ENCODE measurements at places on chromosomes 13 and 19.

GRCh38 chr13:25819856-25820530 lies 231.8 kb downstream of the SHISA2 start:
- DNase-seq = no peak

- DNase-seq = no peak
These were observed 200.8 kb downstream of the RGCC start for GRCh38 chr13:41658057-41658661.

DNA sequence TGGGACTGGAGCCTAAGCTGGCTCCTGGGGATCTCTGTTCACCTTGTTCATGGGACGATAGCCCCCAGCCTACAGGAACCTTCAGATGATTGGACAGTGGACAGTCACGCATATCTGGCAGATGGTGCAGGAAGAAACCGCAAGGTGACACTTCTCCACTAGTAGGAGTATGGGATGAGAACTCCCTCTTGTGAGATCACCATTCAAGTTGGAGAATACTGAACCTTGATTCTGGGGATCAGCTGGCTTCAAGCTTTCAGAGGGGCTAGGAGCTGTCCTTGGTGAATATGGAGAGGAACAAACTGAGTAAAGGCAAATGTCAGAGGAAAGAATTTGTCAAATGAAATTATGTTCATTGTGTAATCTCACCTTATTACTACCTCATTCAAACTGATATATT lies 204.5 kb downstream of the PDS5B start:
- no peak for DNase-seq

- DNase-seq = no peak
These were observed 6.9 kb upstream of the AMER2 start for GRCh38 chr13:25179011-25179410.

DNA sequence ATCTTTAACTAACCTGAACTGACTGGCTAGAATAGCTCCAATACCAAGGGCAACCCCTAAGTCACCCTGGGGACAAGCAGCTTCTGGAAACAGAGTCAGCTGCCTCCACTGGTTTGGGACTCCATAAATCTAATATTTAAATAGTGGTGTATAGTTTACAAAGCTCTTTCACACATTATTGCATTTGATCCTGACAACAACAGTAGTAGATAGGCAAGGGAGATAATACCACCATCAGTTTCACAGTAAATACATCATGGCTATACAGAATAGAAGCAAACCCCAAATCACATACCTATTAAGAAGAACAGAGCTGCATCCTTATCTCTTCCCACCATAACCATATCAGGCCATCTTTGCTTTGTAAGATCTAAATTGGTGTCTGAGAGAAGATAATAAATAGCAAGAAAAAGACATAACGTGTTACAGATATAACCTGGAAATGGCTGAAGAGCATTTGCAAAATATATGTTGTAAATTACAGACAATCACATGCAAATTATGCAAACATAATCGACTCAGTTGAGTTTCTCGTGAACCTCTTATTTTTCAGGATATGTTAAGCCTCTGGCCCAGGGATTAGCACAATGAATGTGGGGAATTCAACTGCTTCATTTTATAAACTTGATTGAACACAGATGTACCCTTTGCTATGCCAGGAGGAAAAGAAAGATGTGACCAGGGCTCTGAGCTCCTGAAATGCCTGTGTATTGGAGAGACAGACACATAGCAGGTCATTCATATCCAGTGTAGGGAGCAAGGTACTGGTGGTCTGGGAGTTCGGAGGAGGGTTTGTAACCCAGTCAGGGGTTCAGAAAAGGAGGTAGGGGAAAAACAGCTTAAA lies 142.5 kb downstream of the SLC7A1 start:
- DNase-seq = no peak

DNA sequence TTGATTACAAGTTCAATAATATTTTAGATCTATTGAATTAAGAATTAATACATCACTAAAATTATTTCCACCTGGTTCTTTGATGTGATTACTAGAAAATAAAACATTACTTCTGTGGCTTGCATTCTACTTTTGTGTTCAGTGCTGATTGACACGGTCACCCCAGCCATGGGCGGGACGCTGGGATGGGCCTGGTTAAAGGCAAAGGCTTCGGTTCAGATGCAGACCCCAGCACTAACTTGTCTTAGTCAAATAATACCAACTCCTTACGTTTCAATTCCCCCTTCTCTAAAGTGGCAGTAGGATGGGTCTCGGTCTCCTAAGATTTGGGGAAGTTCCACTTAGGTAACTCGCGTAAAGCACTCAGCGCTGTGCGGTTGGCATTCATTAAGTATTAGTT lies 144.9 kb downstream of the URI1 start:
- no peak for DNase-seq

GRCh38 chr19:970695-971094 lies 13.4 kb upstream of the WDR18 start:
- DNase-seq = no peak

DNA sequence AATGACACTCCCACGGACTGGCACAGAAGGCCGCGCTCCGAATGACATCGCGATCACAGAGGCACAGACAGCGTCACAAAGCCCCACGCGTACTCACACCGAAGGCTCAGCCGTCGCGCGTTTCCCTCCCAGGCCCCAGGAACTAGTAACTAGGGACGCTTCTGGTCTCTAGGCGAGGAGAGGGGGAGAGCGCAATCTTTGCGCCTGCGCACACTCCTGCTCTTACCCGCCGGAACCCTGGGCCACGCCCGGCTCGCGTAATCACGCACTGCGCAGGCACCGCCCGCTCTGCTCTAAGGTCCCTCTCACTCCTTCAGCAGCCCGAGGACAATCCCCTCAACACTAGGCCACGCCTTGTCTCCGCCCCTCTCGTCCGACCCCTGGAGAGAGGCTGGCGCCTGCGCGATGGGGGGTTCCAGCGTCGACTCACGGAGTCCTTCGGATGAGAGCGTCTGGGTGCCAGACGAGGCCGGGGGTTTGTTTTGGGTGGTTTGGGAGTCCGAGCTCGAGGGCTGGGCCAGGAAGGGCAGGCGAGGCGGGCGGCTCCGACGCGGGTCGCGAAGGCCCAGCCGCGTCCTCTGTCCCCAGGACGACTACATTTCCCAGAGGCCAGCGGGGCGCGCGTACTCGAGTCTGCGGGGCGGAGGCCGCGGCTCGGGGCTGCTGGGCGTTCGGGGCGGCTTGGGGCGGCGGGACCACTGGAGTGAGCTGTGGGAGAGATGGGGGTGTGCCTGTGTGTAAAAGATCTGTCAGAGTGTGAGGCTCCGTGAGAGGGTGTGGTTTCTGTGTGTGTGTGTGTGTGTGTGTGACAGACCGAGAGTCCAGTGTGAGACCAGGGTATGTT lies at the start of gene ZNF471:
TSS of gene ZNF471 (plus strand) at position 410 of the 844 bp plus-strand sequence. CDS start 3,717 bp downstream, outside the sequence.
- peak; percentile 71 for DNase-seq

DNA sequence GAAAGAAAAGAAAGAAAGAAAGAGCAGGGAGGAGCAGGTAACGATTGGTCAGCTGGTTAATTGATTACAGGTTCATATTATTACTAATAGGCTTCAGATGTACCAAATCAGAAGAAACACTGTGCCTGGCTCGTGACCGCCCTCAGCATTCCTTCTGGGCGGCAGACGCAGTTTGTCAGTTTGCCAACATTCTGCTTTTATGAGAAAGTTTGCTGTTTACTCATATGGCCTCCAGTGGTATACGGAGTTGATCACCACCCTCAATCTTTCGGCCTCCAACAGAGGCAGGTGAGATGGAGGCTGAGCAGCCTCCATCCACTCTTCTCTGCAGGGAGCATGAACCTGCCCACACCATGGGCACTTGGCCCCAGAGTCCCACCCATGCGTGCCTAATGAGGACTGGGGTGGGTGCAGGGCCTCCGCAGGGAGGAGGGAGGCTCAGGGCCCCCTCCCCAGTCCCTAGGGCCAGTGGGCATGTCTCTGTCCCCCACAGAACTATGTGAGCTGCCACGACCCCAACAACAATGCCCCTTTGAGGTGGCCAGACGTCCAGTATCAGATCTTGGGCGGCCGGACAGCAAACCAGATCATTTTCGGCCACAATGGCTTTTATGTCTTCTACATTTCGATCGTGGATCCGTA lies 8.8 kb downstream of the PRR22 start:
- no peak for DNase-seq

DNA sequence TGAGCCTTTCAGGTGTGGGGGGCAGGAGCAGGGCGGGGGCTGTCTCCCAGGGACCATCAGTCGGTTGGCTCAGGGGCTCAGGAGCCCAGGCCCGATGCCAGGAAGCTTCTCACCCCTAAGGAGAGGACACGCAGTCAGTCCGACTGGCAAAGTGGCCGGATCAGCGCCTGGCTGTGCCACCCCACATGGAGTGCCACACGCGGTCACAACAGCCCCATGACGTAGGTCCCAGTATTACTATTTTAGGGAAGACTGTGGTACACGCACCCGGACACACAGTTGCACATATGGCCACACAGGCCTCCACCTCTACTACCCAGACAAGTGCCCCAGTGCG lies 29.3 kb upstream of the GRTP1 start:
- DNase-seq = no peak

- no peak for DNase-seq
These were observed 6.9 kb downstream of the MTMR6 start for GRCh38 chr13:25280396-25280795.

DNA sequence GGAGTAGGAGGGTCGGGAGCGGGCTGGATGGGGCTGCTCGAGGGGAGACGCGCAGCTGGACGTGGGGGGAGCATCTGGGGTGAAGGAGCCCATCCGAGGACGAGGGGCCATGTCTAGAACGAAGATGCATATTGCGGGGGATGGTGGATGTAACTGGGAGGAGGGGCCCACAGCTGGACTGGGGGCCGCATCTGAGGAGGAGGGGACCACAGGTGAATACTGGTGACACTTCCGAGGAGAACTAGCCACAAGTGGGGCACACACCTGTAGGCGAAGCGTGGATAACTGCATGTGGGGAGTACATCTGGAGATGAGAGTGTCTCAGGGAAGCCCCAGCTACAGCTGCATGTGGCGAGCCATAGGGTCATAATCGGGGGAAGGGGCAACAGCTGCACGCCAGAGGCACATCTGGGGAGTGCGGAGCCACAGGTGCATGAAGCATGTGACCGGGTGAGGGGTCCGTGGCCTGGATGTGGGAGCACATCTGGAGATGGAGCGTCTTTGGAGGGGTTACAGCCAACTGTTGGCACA lies 402 bp downstream of the ZSWIM9 start:
- DNase-seq = no peak

DNA sequence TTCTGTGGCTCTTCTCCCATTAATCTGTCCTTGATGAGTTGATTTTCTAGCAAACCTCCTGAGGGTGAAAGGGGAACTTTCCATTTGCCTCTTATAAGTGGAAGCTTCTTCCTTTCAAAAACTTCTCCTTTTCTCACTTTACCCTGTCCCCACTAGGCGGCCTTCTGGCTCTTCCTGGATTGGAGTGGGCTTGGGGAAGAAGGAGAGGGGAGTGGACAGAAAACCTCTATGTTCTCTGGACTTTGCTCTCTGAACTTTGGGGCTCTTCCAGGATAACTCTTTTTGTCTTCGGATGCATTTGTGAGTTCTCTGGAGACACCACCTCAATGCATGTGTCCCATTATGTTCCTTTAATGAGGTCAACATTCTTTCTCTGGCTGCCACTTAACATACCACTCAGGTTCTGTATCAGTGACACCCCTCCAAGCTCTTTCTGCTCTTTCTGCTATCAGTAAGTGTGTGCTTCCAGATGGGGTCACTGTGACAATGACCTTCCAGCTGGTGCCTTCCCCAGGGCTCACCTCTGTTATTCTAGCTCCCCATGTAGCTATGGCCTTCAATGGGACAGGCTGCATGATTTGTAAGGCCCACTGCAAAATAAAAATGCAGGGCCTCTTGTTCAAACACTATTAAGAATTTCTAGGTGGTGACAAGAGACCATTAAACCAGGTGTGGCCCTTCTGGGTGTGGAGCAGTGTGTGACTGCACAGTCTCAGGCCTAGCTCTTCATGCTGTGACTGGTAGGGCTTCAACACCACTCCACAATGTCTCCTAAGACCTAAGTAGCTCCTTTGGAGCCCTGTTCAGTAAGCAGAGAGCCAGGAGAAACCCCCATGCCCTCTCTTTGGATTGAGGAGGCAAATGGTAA lies 389.2 kb downstream of the EFNB2 start:
- no peak for DNase-seq

DNA sequence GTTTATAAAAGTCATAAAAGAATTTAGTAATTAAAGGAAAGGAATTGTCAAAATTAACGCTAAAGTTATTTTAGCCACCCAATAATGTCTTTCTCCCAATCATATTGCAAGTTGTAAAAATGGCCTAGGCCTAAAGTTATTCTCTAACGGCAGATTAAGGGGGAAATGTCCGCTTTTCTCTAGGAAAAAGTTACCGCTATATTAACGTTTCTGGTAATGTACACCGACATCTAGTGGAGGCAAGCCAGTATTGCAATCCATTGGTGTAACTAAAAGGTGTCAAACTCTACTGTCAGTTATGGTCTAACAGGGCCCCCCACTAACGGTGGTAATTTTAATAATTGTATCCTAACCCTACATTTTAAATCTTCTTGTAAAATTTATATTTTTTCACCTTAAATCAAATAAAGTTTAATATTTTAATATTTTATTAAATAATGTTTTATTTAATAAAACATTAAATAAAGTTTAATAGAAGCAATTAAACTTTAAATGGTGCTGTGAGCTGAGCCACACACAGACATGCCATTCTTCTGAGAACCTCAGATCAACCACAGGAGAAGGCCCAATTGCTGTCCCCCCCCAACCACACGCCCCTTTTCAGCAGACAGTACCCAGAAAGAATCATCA lies 35.9 kb upstream of the ZSCAN5A start:
- no peak for DNase-seq

- DNase-seq = no peak
These were observed 885 bp downstream of the MLNR start for GRCh38 chr13:49220856-49221589.

DNA sequence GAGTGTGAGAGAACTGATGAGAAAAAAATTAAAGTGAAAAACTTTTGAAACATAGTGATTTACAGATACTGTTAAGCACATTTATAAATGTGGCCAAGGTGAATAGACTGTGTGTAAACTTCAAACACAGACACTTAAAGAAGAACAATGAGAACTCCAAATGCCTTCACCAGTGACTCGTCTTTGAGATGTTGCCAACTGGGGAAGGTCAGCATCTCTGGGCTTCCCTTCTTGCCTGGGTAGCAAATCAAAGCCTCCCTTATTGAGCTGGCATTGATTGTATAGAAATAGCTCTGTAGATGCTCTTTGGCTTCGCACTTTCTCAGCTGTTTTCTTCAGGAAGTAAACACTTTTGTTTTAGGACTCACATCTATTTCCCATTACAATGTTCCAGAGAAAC lies 177.3 kb upstream of the SGCG start:
- no peak for DNase-seq

DNA sequence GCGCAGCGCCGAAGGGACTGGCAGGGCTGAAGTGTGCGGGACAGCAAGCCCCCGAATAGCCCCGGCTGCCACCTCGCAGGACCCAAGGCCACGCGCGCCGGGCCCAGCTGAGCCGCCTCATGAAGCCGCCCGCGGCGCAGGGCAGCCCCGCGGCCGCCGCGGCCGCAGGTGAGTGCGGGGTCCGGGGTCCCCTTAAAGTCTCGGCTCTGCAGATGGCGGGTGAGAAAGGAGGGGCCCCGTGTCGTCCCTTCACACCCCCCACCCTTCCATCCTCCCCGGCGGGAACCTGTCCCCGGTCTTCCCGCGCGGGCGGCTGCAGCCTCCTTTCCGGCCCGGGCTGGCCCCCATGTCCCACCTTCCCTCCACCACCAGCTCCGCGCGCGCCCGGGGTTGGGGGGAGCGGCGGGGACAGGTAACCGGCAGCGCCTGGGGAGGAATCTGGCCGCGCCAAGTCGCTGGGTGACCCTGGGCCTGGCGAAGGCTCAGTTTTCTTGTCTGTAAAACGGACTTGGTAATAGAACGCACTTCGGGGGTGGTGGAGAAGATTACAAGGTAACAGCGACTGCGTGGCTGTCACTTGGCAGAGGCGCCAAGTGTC lies 338 bp downstream of the RGCC start:
- DNase-seq = no peak

Measured in stimulated activated CD8-positive, alpha-beta memory T cell treated with anti-CD3 and anti-CD28 coated beads, Interleukin-2, amount 100 ng/mL, for 1 hour (primary cell).